CD4-positive, CD25-positive, alpha-beta regulatory T cell (primary cell): ENCODE measurements at places on chromosomes 16 and 17. TPM values are rescaled to one million over a fixed set of nuclear protein-coding genes. Genes with fewer than 3 reads are reported as not detected.
A peak's percentile ranks its signal among the peaks of the same experiment; 100 is the strongest.

- DNase-seq, result no peak
- peaks cover 67% of the 10 kb centered on the region for H3K36me3 ChIP-seq
- H3K4me3 ChIP-seq, result no peak overlapping the region
- no peaks in the 10 kb centered on the region for H3K27me3 ChIP-seq
Observed at GRCh38 chr16:14586637-14587305, 43.3 kb downstream of the PARN start.

DNA sequence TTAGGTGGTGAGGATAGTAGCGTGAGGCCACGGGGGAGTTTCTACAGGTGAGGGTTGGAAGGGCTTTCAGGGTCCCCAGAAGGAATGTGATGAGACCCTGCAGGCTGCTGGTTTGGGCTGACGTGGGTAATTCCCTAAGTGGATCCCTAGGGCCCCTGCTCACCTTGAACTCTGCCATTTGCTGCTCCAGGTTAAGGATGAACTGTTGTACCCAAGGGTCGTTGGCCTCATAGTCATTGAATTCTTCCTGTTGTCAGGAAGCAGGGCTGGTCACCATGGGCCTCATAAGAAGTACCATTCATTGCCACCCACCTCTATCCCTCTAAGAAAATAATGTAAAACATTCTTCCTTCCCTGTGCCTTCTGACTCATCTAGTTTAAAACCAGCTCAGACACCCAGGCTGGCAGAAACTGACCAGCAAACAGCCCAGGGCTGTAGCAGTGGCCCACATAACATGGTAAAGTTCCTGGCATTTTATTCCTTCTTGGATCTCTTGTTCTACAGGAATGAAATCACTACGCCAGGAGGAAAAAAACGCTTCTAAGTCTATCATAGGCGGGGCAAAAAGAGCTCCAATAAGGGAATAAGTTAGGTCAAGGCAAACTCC is 27.6 kb downstream of the FCSK start:
- no peak overlapping the region for H3K4me3 ChIP-seq
- no peaks in the 10 kb centered on the region for H3K4me1 ChIP-seq
- peaks cover 59% of the 10 kb centered on the region for H3K36me3 ChIP-seq
- H3K27ac ChIP-seq, result no peak overlapping the region
- DNase-seq, result no peak

GRCh38 chr17:31274252-31274651 is 22.8 kb downstream of the OMG start:
- H3K27me3 ChIP-seq, result no peaks in the 10 kb centered on the region
- H3K4me1 ChIP-seq, result no peaks in the 10 kb centered on the region
- no peak for DNase-seq
- H3K27ac ChIP-seq, result no peak overlapping the region
- H3K36me3 ChIP-seq, result peaks cover 3% of the 10 kb centered on the region
- H3K4me3 ChIP-seq, result no peak overlapping the region

DNA sequence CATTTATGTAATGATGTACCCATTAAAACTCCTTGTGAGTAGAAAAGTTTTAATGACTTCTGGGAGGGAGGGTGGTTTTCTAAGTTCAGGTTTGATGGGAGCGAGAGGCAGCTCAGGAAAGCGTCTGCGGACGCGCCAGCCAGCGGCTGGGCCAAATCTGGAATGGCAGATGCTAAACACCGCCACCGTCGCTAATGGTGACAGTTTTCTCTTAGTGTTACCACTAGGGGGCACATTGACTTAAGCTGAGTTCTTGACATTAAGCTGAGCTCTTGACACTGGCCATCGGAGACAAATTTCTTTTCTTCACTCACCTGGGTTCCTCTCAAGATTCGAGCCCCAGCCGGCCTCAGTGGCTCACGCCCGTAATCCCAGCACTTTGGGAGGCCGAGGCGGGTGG is 6.7 kb downstream of the TRPV1 start:
- no peaks in the 10 kb centered on the region for H3K27me3 ChIP-seq
- H3K36me3 ChIP-seq, result peaks cover 5% of the 10 kb centered on the region
- H3K4me3 ChIP-seq, result no peak overlapping the region

DNA sequence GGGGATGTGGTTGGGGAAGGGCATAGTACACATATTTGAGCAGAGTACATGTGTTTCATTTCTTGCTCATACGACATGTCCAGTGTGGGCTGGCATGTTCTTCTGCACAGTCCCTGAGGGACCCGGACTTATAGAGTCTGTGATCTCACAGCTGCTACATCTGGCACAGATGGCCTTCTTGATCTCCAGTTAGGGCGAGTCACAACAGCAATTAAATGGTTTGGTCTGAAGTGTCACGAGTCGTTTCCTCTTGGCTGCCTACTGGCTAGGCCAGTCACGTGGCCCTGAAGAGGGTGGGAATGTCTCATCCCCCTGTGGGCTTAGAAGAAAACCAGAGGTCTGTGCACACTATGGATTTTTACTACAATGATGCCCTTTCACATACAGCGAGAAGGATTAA is 443.6 kb downstream of the WWOX start:
- H3K4me1 ChIP-seq, result no peaks in the 10 kb centered on the region
- DNase-seq, result no peak
- no peak overlapping the region for H3K4me3 ChIP-seq
- no peak overlapping the region for H3K27ac ChIP-seq
- no peaks in the 10 kb centered on the region for H3K36me3 ChIP-seq

GRCh38 chr16:71432906-71433305 is 8.9 kb downstream of the TLE7 start:
- no peaks in the 10 kb centered on the region for H3K4me1 ChIP-seq
- peaks cover 3% of the 10 kb centered on the region for H3K27me3 ChIP-seq
- H3K4me3 ChIP-seq, result no peak overlapping the region
- no peak overlapping the region for H3K27ac ChIP-seq
- no peak for DNase-seq

GRCh38 chr16:70494777-70495176 is 28.6 kb downstream of the COG4 start:
- no peaks in the 10 kb centered on the region for H3K4me1 ChIP-seq
- H3K4me3 ChIP-seq, result no peak overlapping the region
- DNase-seq, result no peak
- H3K27me3 ChIP-seq, result no peaks in the 10 kb centered on the region
- H3K36me3 ChIP-seq, result peaks cover 62% of the 10 kb centered on the region

DNA sequence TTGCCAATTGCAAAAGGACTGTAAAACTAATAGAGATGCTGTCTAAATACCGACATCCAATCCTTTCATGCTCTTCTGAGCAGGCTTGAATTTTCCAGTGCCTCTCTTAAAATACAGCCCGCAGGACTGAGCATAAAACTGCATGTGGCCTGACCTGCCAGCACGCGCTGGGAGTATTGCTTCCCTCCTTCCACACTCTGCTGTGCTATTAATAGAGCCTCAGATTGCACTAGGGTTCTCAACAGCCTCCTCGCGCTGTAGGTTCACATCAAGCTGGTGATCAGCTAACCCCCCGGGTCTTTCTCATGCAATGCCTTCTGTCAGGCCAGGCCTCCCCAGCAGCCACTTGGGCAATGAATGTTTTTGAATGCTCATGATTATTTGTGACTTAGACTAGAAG is 14.2 kb upstream of the MSI2 start:
- H3K4me1 ChIP-seq, result peaks cover 3% of the 10 kb centered on the region
- H3K27ac ChIP-seq, result no peak overlapping the region
- no peaks in the 10 kb centered on the region for H3K36me3 ChIP-seq
- H3K4me3 ChIP-seq, result no peak overlapping the region
- DNase-seq, result no peak

DNA sequence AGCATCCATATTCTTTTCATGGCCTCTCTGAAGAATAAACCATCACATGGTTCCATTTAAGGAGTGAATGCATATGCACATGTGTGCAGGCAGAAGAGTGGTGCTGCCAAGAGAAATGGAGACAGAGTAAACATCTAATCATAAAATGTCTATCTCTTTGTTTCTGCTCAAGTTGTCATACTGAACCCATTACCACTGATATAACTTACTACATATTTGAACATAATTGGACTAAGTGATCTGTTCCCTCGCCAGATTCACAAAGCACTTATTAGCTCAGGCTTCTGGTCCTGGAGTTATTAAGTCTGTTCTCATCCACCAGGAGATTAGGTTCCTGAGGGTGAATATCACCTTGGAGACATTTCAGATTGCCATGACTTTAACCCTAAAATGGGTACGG is 72.3 kb upstream of the XYLT1 start:
- no peak for DNase-seq
- H3K4me1 ChIP-seq, result no peaks in the 10 kb centered on the region
- no peak overlapping the region for H3K4me3 ChIP-seq
- no peaks in the 10 kb centered on the region for H3K27me3 ChIP-seq
- H3K36me3 ChIP-seq, result no peaks in the 10 kb centered on the region
- no peak overlapping the region for H3K27ac ChIP-seq

DNA sequence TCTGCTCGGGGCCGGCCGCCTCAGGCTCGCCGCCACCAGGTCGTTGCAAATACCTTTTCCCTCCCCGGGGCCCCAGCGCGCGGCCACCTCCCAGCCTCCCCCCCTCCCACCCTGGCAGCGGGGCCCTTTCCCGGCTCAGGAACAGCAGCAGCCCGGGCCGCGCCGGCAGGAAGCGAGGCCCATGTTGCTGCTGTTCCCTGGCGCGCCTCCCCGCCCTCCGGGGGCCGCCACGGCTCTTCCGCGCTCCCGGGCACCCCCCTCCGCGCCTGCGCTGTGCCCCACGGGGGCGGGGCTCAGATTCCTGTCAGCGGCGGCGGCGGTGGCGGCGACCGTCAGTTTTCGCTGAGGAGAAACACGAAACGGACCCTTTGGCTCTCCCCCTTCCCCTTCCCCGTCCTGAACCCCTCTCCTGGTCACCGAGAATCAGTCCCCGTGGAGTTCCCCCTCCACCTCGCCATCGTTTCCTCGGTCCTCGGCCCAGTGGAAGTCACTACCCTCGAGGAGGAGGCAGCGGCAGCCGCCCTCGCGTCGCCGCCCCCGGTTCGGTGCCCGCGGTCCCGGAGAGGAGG is at the start of gene NFAT5:
NFAT5 (plus strand) TSS at position 296 of the 569 bp plus-strand sequence. CDS start 336 bp downstream, outside the sequence.
- H3K4me3 ChIP-seq, result peak within 1 kb of the TSS; percentile 95
- peak within 1 kb of the TSS; percentile 88 for H3K27ac ChIP-seq
- no peaks in the 10 kb centered on the region for H3K36me3 ChIP-seq
- peaks cover 48% of the 10 kb centered on the region for H3K4me1 ChIP-seq

DNA sequence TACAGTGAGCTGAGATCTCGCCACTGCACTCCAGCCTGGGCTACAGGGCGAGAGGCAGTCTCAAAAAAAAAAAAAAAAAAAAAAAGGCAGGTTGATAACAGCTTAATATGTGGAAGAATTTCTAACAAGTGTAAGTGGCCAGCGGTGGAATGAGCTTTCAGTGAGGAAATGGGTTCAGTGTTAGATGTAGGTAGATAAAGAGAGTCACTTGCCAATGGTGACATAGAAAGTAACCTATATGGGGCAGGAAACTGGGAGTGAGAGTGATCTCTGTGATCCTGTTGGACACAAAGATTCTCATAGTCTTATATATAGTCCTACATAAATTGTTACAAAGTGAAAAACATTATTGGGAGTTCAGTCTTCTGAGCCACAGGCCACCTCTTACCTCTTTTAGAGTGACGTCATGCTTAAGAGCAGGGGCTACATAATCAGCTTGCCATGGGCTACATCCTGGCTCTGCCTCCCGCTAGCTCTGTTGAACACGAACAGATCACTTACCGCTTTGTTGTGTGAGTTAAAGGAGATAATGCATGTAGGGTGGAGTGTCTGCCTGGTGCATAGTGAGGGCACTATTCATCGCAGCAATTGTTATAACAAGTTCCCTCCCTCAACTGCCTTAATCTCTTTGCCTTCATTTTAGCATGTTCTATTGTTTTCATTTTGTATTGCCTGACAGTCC is 110.2 kb upstream of the ELAC2 start:
- H3K4me1 ChIP-seq, result no peaks in the 10 kb centered on the region
- no peak for DNase-seq
- H3K27me3 ChIP-seq, result no peaks in the 10 kb centered on the region
- H3K4me3 ChIP-seq, result no peak overlapping the region
- H3K27ac ChIP-seq, result no peak overlapping the region

DNA sequence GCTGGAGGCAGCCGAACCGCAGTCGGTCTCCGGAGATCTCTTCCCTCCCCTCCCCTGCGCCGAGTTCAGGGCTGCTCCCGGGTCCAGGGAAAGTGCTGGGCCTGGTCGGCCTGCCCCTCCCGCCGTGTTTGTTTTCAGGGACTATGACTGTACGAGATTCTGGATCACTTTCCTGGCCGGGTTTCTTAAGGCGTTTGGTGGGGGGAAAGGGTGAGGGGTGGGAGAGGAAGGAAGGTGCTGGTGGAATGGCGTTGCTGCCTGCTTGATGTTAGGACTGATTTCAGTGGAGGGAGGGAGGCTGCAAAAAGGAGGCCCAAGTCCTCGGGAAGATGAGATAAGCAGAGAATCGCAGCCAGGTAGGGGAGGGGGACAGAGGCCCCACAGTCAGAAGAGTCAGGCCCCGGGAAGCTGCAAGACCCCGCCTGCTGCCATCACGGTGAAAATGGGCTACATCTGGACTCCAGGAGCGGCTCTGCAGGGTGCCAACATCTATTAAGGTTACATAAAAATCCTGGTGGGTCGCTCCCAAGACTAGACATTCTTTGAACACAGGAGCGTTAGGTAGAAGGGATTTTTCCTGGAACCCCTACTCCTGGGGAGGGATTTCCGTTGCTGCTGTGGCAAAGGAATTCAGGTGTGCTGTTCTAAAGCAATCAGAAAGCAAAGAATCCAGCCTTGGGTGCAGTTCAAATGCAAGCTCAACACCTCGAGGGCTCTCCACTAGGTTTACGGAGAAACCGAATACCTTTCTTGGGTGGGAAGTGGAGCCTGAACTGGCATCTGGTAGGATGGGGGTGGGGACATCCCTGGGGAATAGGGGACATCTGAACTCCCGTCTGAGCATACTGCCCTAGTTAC is 1.2 kb downstream of the ARHGAP44 start:
- DNase-seq, result no peak
- H3K27me3 ChIP-seq, result peaks cover 11% of the 10 kb centered on the region
- no peak overlapping the region for H3K27ac ChIP-seq
- no peaks in the 10 kb centered on the region for H3K4me1 ChIP-seq

Gene MAF
- 120 TPM for total RNA-seq

Gene LASP1
- total RNA-seq, result 154 TPM

Gene RHBDL1
- total RNA-seq, result 3.2 TPM

Gene NKIRAS2
- 14.6 TPM for total RNA-seq

Gene MEIOC
- total RNA-seq, result not detected

Gene RMI2
- total RNA-seq, result 4.3 TPM
